ENCODE measurements at places on chromosomes 5 and 9.

DNA sequence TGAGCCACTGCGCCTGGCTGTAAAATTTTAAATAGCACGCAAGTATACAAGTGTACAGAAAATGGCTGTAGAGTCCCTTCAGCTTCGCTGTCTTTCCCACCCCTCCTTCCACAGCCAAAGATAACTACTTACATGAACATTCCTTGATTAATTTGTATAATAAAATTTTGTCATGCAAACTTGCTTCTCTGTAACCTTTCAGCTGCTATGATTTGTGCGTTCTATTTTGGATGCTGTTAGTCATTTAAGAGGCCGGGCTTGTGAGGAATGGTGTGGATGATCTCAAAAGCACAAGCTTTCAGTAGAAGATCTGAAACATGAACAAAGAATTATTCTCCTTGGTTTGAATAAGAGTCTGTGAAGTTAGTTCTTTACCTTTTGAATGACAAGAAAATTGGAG is 115.0 kb upstream of the TLE1 start:
- DNase-seq = no peak

- DNase-seq = no peak
These were observed 4.1 kb upstream of the PDGFRB start for GRCh38 chr5:150159741-150160179.

GRCh38 chr5:109326919-109327318 is 82.9 kb downstream of the PJA2 start:
- DNase-seq = no peak

DNA sequence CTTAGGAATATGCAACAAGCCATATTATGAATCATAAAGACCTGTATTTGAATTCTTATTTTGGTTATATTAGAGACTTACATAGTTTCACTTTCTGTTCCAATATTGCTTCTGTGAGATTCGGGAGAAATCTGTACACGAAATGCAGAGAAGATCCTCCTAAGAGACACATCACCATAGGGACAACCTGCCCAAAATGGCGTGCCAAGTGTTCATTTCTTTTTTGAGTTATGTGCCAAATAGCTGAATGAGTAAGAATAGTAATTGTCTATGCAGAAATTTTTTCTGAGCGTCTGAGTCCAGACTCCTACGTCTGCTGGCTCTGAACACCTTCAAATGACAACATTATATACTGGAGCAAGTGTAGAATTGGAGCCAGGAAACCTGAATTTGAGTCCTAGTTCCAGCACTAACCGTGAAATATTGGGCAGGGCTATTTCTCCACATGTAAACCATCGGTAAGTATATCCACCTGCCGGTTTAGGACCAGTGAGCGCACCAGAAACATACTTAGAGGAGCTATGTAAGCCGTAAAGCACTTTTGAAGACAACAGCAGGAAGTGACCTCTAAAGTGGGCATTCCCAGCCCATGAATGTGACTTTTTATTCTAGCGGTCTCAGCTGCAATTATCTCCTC is 163.9 kb upstream of the DMRT1 start:
- DNase-seq = no peak

DNA sequence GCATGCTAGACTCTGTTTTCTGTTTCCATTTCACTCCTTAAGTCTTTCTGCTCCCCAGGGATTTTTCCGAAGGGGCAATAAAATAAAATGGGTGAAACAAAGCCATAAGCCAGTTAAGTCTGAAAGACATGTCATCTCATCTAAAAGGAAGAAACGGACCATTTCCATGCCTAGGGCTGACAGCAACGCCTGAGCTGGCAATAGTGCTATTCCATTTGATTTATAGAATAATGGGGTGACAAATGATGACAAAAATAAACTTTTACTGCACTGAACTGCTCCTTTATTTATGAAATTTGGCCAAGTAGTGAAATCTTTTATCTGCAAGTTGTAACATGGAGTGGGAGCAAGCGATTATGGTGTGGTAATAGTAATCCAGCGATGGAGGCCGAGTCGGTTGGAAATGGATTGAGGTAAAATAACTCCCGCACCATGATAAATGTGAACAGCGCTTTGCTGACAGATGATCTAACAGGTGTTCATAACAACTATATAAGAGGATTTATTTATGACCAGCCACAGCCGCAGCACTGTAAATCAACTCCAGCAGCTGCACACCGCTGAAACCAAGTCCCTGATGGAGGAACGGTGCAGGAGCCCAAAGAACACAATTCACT is 219.8 kb upstream of the TBCA start:
- no peak for DNase-seq

- no peak for DNase-seq
These were observed 25.2 kb upstream of the CEMIP2 start for GRCh38 chr9:71793386-71794105.

GRCh38 chr5:8993031-8993430 is 552.8 kb downstream of the SEMA5A start:
- DNase-seq = no peak

GRCh38 chr9:17847908-17848307 is 269.0 kb downstream of the SH3GL2 start:
- DNase-seq = no peak

GRCh38 chr5:80213466-80213865 is 42.4 kb downstream of the SERINC5 start:
- no peak for DNase-seq

DNA sequence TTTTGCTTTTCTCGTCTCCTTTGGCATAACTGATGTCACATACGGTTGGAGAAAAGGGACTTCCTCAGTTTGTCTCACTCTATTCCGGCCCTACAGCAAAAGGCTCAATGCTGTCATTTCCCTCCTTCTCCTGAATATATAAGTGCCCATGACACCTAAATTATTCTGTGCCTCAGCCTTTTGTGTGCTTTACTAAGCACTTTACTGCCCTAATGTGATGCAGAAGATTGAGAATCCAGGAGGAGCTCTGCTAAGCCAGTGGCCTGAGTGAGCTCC is 7.6 kb downstream of the CD180 start:
- DNase-seq = no peak

- DNase-seq = no peak
These were observed 14.0 kb downstream of the NFX1 start for GRCh38 chr9:33304362-33304761.

- no peak for DNase-seq
These were observed 226.9 kb downstream of the MAN2A1 start for GRCh38 chr5:109916481-109917153.

GRCh38 chr5:132962429-132963021 is 909 bp downstream of the AFF4 start:
- DNase-seq = no peak

DNA sequence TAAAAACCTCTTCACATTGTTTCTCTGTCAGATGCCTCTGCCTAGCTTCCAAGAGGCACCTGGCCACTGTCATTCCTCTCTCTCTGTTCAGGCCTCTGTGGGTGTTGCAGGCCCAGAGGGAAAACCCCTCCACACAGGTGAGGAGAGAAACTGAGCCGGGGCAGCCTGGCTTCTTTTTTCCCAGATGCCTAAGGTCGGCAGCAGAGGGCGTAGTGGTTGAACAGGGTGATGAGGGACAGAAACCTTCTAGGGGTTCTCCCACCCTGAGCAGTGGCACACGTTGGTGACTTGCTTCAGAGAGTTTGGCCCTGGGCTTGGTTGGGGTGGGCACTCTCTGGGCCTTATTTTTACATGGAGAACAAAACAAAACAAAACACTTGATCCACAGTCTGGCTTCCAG is 12.2 kb downstream of the IL9 start:
- no peak for DNase-seq

- no peak for DNase-seq
These were observed 760 bp downstream of the ALDH1B1 start for GRCh38 chr9:38393128-38393796.

DNA sequence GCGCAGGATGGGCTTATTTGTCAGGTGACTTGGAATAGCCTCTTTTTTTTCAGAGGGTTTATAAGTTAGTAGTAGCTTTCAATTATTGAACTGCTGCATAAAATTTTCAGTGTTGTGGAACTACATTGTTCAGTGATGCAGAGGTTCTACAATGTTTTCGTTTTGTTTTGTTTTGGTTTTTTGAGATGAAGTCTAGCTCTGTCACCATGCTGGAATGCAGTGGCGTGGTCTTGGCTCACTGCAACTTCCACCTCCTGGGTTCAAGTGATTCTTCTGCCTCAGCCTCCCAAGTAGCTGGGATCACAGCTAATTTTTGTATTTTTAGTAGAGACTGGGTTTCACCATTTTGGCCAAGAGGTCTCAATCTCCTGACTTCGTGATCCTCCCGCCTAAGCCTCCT is 22.0 kb downstream of the NUP188 start:
- no peak for DNase-seq

DNA sequence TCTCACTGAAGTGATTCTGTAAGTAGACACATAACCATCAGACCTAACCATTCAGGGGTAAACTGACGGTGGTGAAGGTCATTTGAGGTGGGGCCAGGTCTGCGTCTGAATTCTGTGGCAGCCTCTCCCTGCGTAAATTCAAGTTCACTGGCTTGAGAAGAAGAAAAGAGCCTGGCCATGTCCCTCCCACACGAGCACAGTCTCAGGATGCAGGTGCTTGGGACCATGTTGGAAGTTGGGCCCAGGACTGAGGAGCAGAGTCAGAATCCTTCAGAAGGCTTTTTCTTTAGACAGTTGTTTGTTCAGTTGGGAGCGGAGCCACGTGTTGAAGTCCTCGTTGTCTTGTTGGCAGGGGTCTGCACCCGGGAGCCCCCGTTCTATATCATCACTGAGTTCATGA is 24.1 kb downstream of the QRFP start:
- no peak for DNase-seq

GRCh38 chr5:1316588-1317340 is 21.9 kb upstream of the TERT start:
- no peak for DNase-seq

GRCh38 chr9:131841765-131842318 is 102.0 kb upstream of the RAPGEF1 start:
- no peak for DNase-seq

DNA sequence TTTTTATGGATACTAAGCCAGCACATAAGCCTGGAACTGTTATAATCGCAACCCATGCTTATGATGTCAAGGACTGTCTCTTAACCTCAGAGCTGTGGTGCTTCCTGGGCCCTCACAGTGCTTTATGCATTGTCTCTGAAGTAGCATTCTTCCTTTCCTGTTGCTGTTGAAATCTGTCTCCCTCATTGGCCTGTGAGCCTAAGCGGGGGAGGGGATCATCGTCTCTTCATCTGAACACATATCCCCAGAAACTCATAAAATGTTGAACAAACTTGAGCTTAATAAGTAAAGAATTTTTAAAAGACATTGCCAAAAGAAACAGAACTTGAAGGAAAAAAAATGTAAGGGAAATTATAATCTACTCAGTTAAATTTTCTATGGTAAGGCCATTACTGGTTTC is 80.3 kb downstream of the SGCD start:
- no peak for DNase-seq
